ENCODE measurements at places on chromosomes 1 and 21. TPM values are rescaled to one million over a fixed set of nuclear protein-coding genes. Genes with fewer than 3 reads are reported as not detected.

DNA sequence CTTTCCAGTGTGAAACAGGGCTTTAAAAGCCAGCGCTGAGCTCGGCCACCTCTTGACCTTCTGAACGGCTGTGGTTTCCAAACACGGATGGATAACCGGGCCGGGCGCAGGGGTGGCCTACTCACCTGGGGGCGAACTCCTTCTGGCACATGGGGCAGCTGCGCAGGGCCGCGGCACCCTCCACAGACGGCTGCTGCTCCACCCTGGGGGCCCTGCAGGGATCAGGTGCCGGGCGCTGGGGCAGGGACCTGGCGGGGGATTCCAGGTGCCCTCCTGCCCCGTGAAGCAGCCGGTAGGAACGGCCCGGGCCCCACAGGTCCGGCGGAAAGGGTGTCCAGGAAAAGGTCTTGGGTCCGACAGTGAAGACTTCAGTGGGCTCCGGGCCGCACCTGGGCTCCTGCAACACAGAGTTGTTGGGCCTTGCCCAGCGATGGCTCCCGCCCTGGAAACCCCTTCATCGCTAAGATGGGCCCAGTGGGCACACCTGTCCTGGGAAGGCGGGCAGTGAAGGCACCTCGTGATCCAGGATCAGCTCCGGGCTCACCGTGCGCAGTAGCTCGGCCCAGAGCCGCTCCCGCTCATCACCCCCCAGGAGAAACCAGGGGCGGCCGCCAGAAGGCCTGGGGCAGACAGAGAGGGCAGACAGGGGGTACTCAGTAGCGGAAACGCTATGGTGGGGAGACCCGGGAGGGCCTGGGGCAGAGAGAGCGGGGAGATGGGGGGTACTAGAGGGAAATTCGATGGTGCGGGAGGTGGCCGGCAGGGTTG lies 874 bp downstream of the FAAP20 start:
- peaks cover 6% of the 10 kb centered on the region for H3K4me1 ChIP-seq
- DNase-seq = no peak

DNA sequence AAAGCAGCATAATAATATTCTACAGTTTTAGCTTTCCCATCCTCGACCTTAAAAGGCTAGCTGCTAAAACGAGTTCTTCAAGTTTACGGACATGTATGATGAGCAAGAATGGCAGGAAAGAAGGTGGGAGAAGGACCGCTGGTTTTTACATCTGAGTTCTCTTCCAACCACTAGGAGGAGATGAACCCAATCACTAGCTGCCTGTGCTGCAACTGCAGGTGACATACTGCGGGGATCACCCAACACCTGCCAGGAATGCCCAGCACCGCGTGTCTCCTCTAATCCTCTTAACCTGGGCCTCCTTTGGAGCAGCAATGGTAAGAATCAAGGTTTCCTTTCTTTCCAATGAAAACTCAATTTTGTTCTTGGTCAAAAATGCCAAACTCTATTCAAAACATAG lies 23.5 kb downstream of the TOR3A start:
- H3K27ac ChIP-seq = no peak overlapping the region
- peaks cover 13% of the 10 kb centered on the region for H3K36me3 ChIP-seq
- H3K4me3 ChIP-seq = no peak overlapping the region
- H3K27me3 ChIP-seq = no peaks in the 10 kb centered on the region
- DNase-seq = no peak

DNA sequence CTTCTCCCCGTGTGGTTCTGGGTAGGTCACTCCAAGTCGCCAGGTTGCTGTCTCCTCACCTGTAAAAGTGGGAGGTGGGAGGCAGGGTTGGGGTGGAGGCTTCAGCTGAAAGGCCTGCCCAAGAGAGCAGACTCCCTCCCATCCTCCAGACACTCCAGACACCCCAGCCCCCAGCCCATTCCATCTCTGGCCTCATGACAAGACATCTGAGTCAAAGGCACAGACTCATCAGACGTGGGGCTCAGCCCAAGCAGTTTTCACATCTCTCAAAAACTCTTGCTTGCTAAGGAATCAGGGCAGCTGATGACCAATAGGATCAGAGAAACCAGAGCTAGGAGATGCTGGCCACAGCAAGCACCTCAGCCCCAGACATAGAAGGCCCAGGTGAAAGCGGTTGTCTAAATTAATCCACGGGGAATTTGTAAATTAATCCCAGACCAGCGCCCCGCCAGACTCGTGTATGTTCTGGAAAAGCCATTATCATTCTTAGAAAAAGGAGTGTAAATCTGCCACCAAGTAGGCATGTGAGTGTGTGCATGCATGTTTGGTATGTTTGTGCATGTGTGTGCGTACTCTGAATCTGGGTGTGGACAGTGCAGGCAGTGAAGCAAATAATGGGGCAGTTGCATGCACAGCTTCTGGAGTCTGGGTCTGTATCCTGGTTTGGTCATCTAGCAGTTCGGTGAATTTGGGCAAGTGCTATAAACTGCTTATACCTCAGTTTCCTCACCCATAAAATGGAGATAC lies 55.2 kb downstream of the KCND3 start:
- H3K4me3 ChIP-seq = no peak overlapping the region
- H3K4me1 ChIP-seq = no peaks in the 10 kb centered on the region
- H3K27ac ChIP-seq = no peak overlapping the region
- H3K36me3 ChIP-seq = no peaks in the 10 kb centered on the region

GRCh38 chr1:51729824-51730301 lies 113.0 kb downstream of the OSBPL9 start:
- DNase-seq = no peak
- H3K27me3 ChIP-seq = no peaks in the 10 kb centered on the region
- H3K27ac ChIP-seq = peak overlapping the region; percentile 79
- H3K4me3 ChIP-seq = peak overlapping the region; percentile 96
- no peaks in the 10 kb centered on the region for H3K36me3 ChIP-seq
- H3K4me1 ChIP-seq = no peaks in the 10 kb centered on the region

Gene OR2C3
- not detected for total RNA-seq

DNA sequence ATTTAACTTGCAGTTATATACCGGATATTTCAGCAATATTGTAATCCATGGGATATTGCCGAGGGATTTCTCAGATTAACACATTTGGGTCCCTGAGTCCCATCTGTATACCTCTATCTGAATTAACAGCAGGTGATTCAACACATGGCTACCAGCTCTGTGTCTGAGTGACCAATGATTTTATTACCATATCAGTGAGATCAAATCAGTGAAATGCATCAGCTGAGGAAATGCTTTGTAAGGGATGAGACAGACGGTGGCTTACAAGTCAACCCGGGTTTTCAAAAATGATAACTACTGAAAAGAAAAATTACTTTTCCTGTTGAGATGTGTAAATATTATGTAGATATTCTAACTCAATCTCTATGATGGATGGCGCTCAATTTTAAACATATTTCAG lies 504.1 kb upstream of the PKN2 start:
- H3K27ac ChIP-seq = no peak overlapping the region
- H3K36me3 ChIP-seq = no peaks in the 10 kb centered on the region
- H3K4me3 ChIP-seq = no peak overlapping the region
- DNase-seq = no peak

DNA sequence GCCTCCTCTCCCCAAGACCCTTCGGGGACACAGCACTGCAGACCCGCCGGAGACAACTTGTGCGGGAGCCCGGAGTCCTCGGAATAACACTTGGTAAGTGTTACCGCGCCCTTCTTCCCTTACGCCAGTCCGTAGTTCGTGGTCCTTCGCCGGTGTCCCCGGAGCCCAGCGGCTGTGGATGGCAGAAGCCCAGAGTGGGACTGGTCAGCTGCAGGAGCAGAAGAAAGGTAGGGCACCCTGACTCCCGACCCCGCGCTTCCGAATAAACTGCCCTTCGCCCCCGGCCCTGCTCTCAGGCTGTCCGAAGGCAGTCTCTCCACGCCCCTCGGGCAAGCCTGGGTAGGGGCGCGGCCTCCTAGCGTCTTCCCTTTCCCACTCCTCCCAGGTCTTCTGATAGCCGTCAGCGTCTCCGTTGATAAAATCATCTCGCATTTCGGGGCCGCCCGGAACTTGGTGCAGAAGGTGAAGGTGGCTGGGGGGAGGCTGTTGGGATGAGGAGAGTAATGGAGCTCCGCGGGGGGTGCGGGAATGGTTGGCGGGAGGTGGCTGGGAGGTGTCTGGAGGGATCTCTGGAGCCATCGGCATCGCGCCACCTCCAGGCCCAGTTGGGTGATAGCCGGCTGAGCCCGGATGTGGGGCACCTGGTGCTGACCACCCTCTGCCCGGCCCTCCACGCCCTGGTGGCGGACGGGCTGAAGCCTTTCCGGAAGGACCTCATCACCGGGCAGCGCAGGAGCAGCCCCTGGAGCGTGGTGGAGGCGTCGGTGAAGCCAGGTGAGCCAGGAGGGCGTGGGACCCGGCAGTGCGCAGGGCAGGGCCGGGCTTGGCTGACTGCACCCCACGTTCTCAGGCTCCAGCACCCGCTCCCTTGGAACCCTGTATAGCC lies 4.3 kb downstream of the RUSC1 start:
- DNase-seq = no peak
- peak overlapping the region; percentile 11 for H3K27ac ChIP-seq
- H3K36me3 ChIP-seq = no peaks in the 10 kb centered on the region
- peak overlapping the region; percentile 76 for H3K4me3 ChIP-seq
- H3K4me1 ChIP-seq = no peaks in the 10 kb centered on the region

DNA sequence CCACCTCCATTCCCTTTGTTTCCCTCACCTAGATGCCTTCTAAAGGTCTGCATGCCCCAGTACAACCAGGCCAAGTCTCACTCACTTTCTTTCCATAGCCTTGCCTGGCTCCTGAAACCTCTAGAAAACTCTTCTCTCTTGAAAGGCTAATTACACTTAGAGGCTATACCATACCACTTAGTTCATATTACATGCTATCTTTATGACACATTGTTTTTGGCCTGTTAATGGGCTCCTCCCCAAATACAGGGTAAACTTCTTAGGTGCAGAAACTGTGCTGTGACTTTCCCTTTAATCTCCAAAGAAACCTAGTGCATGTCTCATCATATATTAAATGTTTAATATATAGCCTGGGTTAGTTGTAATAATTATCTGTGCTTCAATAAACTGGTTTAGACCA lies 56.6 kb upstream of the C1orf105 start:
- no peaks in the 10 kb centered on the region for H3K27me3 ChIP-seq
- peaks cover 23% of the 10 kb centered on the region for H3K4me1 ChIP-seq
- no peaks in the 10 kb centered on the region for H3K36me3 ChIP-seq
- no peak for DNase-seq

- H3K27ac ChIP-seq = no peak overlapping the region
- no peaks in the 10 kb centered on the region for H3K27me3 ChIP-seq
- H3K36me3 ChIP-seq = no peaks in the 10 kb centered on the region
- peaks cover 9% of the 10 kb centered on the region for H3K4me1 ChIP-seq
- H3K4me3 ChIP-seq = no peak overlapping the region
- no peak for DNase-seq
Observed at GRCh38 chr1:44545961-44546360, 128.3 kb downstream of the TMEM53 start.

- no peaks in the 10 kb centered on the region for H3K27me3 ChIP-seq
- no peaks in the 10 kb centered on the region for H3K4me1 ChIP-seq
- H3K4me3 ChIP-seq = no peak overlapping the region
- no peak overlapping the region for H3K27ac ChIP-seq
Observed at GRCh38 chr1:236853921-236854604, 59.0 kb downstream of the MTR start.

GRCh38 chr1:179287946-179288345 lies 5.7 kb upstream of the SOAT1 start:
- no peaks in the 10 kb centered on the region for H3K36me3 ChIP-seq
- H3K4me1 ChIP-seq = peaks cover 1% of the 10 kb centered on the region
- DNase-seq = no peak

GRCh38 chr1:13842497-13842896 lies 142.5 kb downstream of the PRDM2 start:
- no peaks in the 10 kb centered on the region for H3K36me3 ChIP-seq
- no peak overlapping the region for H3K27ac ChIP-seq
- no peaks in the 10 kb centered on the region for H3K4me1 ChIP-seq
- H3K4me3 ChIP-seq = no peak overlapping the region

DNA sequence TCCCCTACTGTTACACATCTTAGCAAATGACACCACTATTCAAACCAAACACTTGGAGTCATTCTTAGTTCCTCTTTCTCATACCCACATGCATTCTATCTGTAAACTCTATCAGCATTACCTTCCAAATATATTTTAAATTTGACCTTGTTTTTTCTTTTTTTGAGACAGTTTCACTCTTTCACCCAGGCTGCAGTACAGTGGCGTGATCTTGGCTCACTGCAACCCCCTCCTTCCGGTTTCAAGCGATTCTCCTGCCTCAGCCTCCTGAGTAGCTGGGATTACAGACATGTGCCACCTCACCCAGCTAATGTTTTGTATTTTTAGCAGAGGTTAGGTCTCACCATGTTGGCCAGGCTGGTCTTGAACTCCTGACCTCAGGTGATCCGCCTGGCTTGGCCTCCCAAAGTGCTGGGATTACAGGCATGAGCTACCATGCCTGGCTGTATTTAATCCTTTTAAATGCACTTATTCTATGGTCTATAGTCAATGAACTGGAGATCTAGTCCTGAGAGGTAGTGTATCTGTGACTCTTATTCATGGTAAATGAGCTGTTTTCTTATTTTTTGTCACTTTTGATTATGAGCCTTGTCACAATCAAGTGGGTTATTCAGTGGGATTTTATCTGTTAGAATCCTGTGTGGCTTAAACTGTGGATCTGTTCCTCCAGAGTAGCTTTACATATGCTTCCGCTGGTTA lies 73.1 kb downstream of the GATAD2B start:
- no peak overlapping the region for H3K4me3 ChIP-seq
- no peak overlapping the region for H3K27ac ChIP-seq
- H3K4me1 ChIP-seq = no peaks in the 10 kb centered on the region
- no peak for DNase-seq
- H3K36me3 ChIP-seq = no peaks in the 10 kb centered on the region

DNA sequence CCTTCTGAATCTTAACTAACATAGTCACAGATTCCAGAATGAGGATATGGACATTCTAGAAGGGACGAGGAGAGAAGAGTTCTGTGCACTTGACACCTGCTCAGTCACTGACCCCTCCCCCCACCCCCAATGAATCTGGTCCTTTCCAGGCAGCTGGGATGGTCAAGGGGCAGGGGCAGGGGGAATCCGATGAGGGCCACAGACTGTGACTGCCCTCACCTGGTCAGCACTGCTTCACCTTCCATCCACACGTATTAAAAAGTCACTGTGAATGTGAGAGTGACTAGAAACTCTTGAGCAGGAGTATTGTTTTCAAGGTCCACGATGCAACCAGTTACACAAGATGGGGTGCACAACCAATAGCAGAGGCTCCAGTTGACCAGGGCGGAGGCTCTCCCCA lies 9.5 kb upstream of the PRAMEF12 start:
- no peak for DNase-seq
- H3K27me3 ChIP-seq = no peaks in the 10 kb centered on the region
- H3K4me1 ChIP-seq = no peaks in the 10 kb centered on the region
- no peak overlapping the region for H3K4me3 ChIP-seq

GRCh38 chr1:211490038-211490678 lies 1.8 kb downstream of the RD3 start:
- H3K4me1 ChIP-seq = peaks cover 10% of the 10 kb centered on the region
- DNase-seq = no peak
- H3K4me3 ChIP-seq = no peak overlapping the region
- no peak overlapping the region for H3K27ac ChIP-seq
- H3K27me3 ChIP-seq = peaks cover 2% of the 10 kb centered on the region

DNA sequence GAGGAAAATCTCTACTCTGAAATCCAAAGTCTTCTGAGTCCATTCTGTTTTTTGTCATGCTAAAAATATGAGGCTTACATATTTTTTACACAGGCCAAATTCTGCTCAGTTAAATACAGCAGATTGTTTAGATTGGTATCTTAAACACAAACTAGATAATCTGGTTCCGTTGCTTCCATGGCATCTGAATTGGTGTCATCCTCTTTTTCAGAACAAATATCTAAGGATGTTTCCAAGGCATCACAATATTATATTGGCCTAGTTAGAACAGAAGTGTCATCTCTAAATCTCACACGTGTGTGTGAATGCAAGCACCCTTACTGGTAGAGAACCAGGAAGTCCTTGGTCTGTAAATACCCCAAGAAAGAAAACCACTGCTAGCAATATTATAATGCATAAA lies 151.2 kb downstream of the NRIP1 start:
- H3K27me3 ChIP-seq = no peaks in the 10 kb centered on the region
- H3K4me1 ChIP-seq = peaks cover 12% of the 10 kb centered on the region
- DNase-seq = no peak
- H3K36me3 ChIP-seq = no peaks in the 10 kb centered on the region
- H3K27ac ChIP-seq = no peak overlapping the region

All from SJCRH30 (cell line).